ENCODE measurements at places on chromosomes 5 and 9.

DNA sequence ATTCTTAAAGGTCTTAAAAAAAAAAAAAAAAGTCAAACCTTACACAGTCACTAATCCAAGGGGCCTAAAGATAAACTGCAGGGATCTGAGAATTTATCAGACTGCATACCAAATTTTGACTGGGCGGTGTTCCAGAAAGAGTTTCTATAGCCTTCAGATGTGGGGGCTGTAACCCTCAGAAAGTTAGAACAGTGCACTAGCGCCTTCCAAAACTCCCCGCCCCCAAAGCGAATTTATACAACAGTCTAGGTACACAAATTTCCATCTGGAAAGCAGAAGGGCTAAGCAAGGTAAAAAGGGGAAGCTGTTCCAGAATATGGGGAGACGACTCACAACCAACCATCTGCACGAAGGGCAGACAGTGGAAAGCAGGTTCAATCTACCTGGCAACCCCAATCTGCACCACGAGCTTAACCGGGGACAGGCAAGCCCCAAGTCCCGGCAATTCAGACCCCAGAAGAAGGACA is 813 bp downstream of the ERMP1 start:
- DNase-seq: no peak

GRCh38 chr5:148471379-148471778 is 87.6 kb downstream of the FBXO38 start:
- no peak for DNase-seq

GRCh38 chr5:6578676-6579343 is 54.0 kb downstream of the NSUN2 start:
- no peak for DNase-seq

GRCh38 chr9:97508852-97509251 is 7.4 kb downstream of the TMOD1 start:
- DNase-seq: no peak

DNA sequence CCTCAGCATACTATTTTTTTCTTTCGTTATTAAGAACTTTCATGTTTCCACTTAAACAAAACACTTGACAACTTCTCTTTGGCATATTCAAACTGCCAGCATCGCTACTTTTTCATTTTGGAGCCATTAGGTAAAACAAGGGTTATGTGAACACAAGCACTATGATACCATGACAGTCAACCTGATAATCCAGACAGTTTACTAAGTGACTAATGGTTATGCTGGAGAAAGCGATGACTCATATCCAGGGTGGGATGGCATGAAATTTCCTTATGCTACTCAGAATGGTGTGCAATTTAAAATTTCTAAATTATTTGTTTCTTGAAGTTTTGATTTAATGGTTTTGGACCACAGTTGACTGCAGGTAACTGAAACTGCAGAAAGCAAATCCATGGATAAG is 29.9 kb upstream of the PRSS3 start:
- DNase-seq: no peak

DNA sequence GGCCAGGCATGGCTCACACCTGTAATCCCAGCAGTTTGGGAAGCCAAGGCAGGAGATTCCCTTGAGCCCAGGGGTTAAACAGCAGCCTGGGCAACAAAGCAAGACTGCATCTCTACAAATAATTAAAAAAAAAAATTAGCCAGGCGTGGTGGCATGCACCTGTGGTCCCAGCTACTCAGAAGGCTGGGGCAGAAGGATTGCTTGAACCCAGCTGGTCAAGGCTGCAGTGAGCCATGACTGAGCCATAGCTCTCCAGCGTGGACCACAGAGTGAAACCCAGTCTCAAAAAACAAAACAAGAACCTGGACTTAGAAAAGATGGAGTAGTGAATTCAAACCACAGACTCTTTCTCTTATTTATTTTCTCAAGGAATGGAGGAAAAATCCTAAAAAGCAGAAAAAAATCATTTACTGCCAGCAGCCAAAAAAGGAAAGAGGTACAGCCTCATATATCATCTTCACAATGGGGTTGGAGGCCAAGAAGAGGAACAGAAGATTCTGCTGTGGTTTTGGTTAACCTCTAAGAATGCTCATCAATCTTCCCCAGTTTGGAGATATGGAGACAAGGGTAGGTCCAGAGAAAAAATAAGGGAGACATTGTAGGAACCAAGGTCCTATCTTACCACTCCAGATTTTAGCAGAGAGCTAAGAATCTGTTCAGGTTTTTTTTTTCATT is 40.0 kb upstream of the MYO10 start:
- peak; percentile 21 for DNase-seq

DNA sequence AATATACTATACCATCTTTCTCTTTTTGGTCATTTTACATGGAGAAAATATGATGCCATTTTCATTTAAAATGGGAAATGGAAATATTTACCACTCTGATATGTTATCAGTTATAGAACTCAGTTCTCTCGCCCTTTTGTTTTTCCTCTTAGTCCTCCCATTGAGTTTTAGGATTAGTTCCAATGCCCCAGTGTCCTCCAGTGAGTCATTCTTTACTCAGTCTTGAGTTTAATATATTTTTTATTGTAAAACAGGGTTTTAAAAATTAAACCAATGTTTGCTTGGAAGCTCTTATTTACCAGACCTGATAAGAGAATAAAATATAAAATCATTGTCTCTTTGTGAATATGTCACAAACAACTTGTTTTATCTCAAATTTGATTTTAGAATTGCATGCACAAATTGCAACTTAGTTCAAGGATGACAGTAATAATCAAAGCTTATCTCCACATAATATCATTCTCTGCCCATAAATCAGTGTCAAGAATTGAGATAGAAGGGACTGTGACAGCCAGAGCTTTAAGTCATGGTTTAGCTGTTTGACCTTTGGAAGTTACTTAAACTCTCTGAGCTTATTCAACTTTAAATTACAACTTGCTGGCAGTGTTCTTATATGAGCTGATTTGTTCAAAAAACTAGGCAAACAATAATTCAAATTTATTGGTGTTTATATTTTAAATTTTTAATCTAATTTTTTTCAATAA is 166.4 kb downstream of the PAM start:
- DNase-seq: no peak

- no peak for DNase-seq
Measured at GRCh38 chr9:69346596-69347390, 21.8 kb downstream of the ENTREP1 start.

DNA sequence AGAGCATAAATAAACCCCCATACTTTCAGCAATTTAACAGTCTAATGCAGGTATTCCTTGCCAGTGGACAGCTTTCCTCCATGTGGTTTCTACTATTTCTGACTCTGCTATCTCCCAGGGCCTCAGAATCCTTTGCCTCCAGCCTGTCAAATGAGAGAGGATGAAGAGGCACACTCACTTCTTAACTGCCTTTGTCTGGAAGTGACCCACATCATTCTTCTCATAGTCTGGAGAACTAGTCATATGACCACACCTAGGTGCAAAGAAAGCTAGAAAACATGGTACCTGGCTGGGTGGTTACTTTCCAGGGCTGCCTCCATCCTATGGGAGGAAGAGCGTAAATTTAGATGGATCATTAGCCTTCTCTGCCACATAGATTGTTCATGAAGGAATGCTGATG is 22.5 kb downstream of the PALM2AKAP2 start:
- DNase-seq: no peak

DNA sequence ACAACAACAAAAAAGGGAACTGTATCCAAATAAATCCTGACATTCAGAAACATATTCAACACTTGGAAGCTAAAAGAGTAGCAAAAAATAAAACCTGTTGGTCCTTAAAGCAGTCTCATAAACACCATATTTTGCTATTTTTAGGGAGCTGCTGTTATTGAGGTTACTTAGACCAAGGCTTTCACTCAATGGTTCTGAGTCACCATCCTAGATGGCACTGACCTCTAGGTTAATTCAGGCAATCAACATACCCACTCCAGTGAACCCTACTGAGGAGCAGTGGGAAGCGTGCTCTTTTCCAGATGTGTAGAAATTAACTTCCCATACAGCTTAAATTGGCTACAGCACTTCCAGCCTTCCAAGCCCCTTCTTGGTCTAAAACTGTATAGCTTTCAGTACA is 5.2 kb downstream of the GNAQ start:
- DNase-seq: no peak

DNA sequence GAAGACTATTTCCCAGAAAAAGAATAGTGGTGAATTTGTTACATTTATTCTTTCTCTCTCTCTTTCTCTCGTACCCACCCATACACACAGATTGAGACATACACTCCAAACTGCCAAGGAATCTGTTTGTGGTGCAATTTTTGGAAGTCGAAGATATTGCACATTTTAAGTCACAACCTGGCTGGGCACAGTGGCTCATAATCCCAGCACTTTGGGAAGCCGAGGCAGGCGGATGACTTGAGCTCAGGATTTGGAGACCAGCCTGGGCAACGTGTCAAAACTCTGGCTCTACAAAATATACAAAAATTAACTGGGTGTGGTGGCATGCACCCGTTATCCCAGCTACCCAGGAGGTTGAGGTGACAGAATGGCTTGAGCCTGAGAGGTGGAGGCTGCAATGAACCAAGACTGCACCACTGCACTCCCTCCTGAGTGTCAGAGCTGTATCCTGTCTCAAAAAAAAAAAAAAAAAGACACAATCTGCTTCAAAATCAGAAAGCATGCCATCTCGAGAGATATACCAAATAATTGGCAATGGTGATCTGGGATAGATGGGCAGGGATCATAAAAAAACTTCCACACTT is 19.2 kb upstream of the PLIN2 start:
- peak; percentile 69 for DNase-seq

GRCh38 chr9:11039006-11039405 is 426.2 kb upstream of the PTPRD start:
- no peak for DNase-seq

DNA sequence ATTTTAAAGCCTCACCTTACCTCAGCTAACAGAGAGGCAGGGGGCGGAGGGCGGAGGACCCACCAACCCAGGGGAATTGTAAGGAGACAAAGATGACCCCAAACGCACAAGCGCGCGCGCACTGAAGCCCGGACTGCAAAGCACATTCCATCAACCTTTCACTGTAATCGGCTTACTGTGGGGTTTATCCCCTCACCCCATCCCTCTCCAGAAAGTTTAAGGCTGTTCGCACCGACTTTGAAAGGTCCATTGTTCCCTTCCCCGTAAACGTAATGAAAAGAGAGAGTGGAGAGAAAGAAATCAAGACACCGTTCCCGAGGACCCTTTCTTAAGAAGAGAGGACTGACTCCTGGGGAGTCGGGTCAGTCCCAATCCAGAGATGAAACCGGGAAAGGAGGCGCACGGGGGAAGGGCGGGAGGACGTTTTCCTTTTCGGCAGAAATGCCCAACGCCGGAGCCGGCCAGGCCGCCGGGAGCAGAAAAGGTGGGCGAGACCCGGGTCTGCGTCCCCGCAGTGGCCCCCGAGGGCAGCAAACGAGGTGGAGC is 464 bp downstream of the CEMIP2 start:
- peak; percentile 87 for DNase-seq

DNA sequence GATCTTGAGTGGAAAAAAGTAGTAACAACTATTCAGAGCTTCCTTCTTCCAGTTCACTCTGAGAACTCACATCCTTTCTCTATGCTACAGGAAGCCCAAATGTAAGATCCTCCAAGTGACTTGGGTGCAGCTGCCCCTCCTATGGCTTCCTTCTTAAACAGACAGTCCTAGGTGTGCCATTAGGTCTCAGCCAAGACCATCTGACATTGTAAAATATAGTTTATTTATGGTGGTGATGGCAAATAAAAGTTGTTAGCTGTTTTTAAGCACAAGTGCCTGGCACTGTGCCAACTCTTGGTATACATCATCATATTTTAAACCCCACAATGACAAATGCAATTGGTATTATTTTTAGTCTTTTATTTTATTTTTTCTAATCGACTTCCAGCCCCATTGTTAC is 58.1 kb downstream of the TMEM252 start:
- DNase-seq: no peak

- DNase-seq: peak; percentile 64
Measured at GRCh38 chr9:93590609-93591234, 14.3 kb downstream of the PHF2 start.

DNA sequence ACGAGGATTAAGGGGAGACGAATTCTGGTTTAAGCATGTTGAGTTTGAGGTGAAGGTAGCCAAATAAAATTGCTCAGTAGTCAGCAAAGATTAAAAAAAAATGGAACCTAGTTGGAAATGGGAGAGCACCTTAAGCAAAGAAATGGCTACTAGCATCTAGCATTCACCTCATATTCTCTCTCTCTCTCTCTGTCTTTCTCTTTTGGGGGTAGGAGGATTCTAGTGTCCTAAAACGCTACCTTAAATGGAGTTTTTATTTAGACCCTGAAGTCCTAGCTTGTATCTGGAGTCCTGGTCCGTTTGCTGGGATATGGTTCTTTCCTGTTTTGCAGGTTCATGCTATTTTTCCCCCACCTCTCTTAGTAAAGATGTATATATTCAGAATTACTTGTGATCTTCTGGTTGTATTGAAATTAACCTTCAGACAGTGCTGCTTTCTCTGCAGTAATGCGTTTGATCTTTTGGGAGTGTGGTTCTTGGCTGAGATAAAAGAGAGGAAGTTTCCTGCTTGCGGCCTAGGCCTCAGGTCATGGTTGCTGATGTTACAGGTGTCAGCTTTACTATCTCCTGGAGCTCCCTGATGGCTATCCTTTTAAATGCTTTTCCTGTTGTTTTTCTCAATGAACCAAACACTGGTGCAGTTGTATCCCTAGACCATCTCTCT is 8.0 kb downstream of the TGFBR1 start:
- no peak for DNase-seq

GRCh38 chr5:592158-592557 is 20.0 kb upstream of the CEP72 start:
- no peak for DNase-seq

DNA sequence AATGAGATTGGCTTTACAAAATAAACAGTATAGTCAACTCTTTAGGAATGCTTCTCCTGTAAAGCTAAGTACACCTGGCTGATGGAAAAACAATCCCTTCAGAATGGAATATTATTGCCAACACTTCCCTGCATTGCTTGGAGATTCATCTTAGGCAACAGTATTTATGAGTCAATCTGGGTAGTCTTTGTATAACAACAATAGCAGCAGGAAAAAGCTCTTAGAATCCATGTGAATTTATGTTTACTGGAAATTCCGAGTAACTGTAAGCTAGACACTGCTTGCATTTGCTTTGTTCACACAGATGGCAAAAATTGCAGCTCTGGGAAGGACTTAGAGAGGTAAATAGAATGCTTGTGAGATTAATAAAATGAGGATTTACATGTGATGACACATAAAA is 101.7 kb upstream of the NTRK2 start:
- DNase-seq: no peak

DNA sequence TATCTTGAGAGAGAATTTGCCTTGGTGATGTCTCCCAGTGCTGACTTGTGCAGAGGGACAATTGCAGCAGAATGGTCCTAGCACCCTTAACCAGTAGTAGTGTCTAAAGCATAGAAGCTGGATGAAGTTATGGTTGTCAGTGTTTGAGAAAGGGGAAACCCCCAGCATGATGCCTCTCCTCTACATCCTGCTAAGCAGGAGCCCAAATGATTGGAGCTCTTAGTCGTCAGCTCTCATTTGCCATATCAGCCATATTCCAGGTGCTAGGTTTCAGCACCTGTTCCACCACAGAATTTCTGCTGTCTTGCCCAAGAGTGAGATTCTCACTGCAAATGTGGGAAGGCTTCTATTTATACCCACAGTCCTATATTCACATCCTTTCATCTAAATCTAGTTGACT is 43.7 kb upstream of the RFX3 start:
- no peak for DNase-seq

- DNase-seq: no peak
Measured at GRCh38 chr9:84845956-84846900, 176.7 kb downstream of the NTRK2 start.

All from lower leg skin (tissue), 4 donors.